ENCODE measurements at places on chromosomes 16 and 17.

GRCh38 chr17:79707931-79708891 is 22.5 kb upstream of the ENPP7 start:
- peak; percentile 81 for DNase-seq

DNA sequence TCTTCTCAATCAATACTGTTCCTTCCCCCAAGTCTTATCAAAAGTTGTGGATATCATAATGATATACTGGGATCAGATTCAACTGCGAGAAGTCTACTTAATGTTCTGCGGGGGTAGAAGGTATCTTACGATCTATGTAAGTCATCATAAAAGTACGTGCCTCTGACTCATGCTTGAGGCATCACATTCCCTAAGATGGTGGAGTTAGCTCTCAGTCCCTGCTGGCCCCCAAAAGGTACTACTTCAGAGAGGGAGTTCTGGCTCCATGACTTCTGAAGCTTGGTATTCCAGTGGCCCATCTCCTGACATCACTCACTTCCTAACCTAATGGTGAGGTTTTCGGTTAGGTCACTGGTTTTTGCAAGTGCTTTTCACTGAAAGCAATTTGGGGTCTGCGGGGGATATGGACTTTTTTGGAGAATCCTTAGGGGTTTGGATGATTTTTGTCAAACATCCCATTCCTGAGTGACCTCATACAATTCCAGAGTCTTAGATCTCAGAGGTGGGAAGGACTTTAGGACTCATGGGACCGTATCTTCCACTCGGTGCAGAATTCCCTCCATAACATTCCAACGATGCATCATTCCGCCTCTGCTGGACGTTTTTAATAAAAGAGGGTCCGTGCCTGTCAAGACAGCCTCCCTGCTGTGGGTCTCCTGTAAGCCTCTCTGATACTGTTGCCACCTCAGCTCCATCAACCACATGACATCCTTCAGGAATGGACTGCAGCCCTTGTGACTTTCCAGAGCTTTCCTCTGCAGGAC is 74.3 kb downstream of the DYNLRB2 start:
- DNase-seq, result no peak

- DNase-seq, result no peak
Measured at GRCh38 chr16:69364088-69364487, 12.5 kb upstream of the TMED6 start.

GRCh38 chr17:28747801-28748750 is 4.3 kb downstream of the TRAF4 start:
- DNase-seq, result no peak

GRCh38 chr16:67459066-67459860 is 21.7 kb downstream of the ATP6V0D1 start:
- DNase-seq, result no peak

DNA sequence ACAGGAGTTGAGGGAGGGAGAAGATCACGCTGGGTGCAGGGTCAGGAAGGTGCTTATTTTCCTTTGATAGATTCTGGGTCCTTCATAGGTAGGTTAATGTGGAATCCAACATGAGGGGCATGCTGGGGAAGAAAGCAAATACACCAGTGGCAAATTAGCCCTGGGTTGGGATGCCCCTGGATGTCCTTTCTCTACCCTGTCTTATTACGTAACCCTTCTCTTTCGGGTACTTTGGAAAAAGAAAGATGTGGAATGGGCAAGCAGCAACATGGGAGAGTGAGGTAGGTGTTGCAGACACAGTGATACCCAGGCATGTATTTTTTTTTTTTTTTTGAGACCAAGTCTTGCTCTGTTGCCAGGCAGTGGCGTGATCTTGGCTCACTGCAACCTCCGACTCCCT is 9.1 kb downstream of the SLC7A6 start:
- no peak for DNase-seq

GRCh38 chr17:17079761-17080160 is 37.5 kb downstream of the MPRIP start:
- no peak for DNase-seq

DNA sequence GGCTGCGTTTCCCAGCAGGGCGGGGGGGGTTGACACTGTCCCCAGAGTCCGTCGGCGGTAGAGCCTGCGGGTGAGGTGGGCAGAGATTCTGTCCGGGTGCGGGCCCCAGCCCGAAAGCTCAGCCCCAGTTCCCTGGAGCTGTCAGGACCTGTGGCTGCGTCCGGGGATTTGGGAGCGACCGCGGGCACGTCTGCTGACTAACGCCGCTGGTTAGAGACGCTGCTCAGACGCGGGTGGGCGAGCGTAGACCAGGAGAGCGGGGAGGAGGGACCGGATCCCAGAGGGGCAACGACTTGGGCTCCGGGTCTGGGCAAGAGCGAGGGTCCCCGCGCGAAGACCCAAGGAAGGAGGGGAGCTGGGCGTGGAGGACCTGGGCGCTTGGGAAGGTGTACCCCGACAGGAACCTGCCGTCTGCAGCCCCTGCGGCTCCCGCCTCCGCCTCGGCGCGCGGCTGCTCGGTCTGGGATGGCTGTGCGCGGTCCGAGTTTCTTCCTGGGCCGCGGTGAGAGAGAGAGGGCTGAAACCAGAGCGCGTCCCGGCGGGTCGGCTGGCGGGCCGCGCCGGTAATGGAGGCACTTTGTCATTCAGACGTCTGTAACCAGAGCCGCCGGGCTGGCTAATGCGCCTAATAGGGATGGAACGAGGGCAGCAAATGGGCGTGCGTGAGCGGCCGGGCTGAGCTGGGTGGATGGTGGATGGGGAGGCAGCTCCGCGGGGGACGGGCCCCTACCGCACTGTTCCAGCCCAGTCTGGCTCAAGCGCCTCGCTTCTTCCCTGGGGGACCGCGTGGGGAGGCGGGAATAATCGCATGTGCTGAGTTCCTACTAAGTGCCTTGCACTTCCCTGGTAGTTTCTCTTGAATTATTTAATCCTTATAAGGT is 2.3 kb downstream of the NGFR start:
- DNase-seq, result no peak

DNA sequence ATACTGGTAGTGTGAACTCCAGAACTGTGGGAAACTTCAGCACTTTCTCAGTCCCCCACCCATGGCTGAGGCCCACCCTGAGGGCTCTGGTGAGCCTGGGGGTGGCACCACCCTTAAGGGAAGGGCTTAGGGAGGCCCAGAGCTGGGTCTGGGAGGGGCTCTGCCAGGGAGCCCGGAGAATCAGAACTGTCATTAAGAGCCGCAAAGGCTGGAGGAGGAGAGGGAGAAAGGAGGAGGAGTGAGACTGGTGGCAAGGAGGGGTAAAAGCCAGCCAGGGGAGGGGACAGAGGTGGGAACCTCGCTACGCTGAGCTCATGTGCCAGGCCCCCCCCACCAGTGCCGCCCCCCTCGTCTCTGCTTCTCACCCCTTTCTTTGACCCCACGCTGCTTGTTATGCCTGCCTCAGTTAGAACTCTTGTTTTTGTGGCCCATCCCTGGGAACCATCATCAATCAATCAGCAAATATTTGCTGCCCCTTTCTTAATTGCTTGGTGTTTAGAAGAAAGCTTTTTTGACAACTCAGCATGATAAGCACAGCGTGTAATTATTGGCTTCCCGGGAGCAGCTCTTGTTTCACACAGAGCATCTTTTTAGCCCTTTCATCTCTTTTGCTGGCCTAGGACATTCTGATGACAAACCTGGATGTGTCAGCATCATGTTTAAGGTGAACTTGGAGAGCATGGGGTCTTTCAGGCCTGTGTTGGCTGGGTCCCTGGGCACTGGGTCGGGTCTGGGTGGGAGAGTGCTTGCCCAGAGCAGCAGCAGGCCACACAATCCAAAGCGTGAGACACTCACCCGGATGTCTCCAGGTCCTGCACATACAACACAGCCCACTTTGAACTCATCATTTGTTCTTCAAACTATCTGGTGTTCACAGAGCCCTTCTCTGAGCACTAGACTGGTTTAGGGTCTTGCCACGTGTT is 77.7 kb downstream of the NETO2 start:
- DNase-seq, result no peak

- DNase-seq, result no peak
Measured at GRCh38 chr16:54342966-54343365, 56.4 kb upstream of the IRX3 start.

- no peak for DNase-seq
Measured at GRCh38 chr17:9240659-9241370, 219.5 kb downstream of the NTN1 start.

DNA sequence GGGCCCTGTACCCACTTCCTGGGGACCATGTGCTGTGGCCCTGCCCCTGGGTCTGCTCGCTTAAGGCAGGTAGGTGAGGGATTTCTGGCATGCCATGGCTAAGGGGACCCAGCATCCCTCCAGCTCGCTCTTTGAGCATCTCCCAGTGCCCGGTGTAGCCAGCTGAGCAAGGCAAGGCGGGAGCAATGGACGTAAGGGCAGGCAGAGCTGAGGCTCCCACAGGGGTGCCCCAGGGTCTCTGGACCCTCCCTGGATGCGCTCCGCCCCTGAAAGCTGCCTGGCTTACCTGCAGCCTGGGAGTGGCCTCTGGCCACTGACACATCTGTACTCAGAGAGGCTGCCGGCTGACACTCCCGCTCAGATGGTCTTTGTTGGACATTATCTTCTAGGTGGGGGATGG is 189.9 kb downstream of the IRF8 start:
- DNase-seq, result no peak

- DNase-seq, result no peak
Measured at GRCh38 chr17:279776-280175, 72.8 kb downstream of the RPH3AL start.

- DNase-seq, result no peak
Measured at GRCh38 chr17:51733166-51733565, 425.3 kb downstream of the CA10 start.

DNA sequence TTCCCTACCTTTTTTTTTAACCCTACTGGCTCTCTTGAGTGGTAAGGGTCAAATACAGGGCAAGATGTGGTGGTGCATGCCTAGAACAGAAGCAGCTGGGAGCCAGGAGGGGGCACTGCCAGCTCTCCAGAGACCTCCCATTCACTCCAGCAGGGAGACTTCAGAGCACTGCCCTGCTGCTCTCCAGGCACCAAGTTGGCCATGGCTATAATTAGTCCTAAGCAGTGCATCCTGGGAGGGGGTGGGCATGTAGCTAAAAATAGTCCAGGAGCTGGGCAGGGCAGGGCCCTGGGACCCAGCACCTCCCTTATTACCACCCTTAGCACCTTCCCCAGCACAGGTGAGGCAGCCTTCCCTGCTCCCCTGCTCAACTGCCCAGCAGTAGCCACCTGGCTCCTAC is 3.5 kb downstream of the CORO6 start:
- DNase-seq, result peak; percentile 55
